IMR-90 (cell line): ENCODE measurements at places on chromosomes 1 and 21. TPM values are rescaled to one million over a fixed set of nuclear protein-coding genes. Genes with fewer than 3 reads are reported as not detected.

GRCh38 chr1:7558921-7559869 is 211.9 kb upstream of the VAMP3 start:
- no peak for DNase-seq

GRCh38 chr1:172117800-172118199 is 276.5 kb downstream of the DNM3 start:
- no peak for DNase-seq

- no peak for DNase-seq
These were observed 91.1 kb downstream of the PTPRU start for GRCh38 chr1:29327223-29327935.

DNA sequence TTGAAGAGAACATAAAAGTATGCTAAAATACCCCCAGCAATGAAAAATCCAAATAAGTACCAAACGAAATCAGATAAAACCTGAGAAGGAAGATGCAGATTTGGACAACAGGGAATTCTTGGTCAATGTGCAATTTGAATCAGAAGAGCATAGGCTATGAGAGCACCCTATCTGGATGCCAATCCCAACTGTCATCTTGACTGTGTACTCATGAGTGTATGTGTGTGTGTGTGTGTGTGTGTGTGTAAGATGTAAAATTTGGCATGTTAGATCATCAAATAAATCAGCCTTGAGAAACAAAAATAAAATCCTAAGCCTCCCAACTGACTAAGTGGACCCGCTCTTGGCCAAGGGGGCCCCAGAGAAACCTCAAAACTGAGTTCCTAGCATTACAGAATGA is 18.0 kb upstream of the SPRR2G start:
- DNase-seq, result no peak

- peak; percentile 43 for DNase-seq
These were observed 12.7 kb downstream of the C1QB start for GRCh38 chr1:22665752-22666151.

- DNase-seq, result peak; percentile 65
These were observed 3.5 kb downstream of the FMO2 start for GRCh38 chr1:171188388-171189266.

GRCh38 chr1:119784191-119784781 is 15.6 kb upstream of the HMGCS2 start:
- no peak for DNase-seq

- peak; percentile 55 for DNase-seq
These were observed 55.5 kb upstream of the TRAPPC10 start for GRCh38 chr21:43956670-43957035.

DNA sequence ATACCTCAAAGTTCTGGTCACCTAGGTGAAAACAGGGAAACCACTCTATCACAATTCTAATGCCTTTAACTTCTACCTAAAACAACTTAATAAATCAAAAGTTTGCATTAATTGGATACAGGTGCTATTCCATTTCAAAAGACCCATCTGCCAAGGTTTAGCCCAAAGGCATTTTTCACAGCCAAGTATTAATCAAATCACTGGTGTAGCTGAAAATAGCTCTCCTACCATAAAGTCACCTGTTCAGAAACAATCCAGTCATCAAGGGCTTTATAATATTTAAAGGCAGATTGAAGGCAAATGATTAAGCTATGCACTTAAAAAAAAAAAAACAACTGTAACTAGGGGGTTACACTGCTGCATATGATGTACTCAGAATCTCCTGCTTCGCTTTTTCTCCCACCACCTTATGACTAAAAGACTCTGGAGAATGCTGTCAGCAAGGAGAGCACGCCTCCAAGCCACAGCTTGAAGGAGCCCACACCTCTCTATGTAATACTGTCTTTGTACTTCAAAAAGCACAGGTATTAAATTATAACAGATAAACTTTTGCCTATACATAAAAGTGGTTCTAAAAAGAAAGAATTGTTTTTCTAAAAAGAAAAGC is 20.5 kb downstream of the KIAA0319L start:
- DNase-seq, result no peak

- DNase-seq, result no peak
These were observed 51.0 kb downstream of the KCNK2 start for GRCh38 chr1:215133532-215133931.

DNA sequence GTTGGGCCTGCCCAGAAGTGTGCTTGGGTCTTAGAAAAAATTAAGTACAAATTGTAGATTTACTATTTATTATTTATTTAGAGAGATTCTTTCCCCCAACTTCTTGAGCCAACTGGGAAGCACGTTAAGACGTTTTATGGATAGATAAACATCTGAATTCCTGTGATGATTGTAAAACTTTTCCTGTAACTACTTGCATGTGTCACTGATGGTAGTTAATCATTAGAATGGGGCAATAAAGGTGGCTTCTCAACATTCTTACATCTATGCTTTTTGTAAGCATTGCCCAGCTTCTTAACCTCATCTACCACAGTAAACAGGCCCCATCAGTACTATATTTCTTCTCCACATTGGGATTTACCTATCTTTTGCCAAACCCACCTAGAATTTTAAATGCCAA is 559.8 kb downstream of the LMO4 start:
- DNase-seq, result no peak

GRCh38 chr21:33872881-33873515 is 42.6 kb downstream of the ATP5PO start:
- no peak for DNase-seq

DNA sequence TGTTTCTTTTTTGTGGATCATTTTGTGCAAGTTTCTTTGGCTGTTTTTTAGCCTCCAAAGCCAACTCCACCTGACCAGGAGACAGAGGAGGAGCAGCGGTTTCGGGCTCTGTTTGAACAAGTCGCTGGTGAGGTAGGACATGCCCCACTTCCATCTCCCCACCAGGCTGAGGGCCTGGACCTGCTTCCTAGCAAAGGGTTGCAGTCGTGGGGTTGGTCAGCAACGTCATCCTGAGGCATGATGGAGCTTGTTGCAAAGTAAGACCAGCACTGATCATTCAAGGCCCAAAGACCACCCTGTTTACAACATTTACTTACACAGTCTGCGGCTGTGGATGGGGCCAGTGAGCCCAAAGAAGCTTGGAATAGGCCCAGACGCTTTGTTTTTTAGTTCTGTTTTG is 40.3 kb downstream of the CAPN9 start:
- DNase-seq, result no peak

- no peak for DNase-seq
These were observed 390.9 kb upstream of the ADGRL2 start for GRCh38 chr1:81409780-81410274.

- DNase-seq, result peak; percentile 73
These were observed 79.8 kb upstream of the HMCN1 start for GRCh38 chr1:185654199-185654951.

DNA sequence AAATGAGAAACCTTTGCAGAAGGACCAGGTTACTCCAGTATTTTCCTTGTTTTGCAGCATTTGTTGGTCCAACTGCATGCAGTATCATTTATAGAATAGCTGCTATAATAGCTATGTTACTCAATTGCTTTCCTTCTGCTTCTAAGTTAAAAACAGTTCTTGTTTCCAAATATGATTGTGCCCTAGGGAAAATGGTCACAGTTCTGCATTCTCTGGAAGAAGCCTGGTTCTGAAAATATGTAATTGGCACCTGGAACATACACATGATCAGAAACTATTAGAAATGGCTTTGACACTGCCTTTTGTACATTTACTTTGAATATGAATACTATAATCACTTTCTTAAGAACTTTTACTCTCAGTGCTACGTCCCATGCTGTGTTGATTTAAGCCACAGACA is 33.6 kb downstream of the HENMT1 start:
- no peak for DNase-seq

DNA sequence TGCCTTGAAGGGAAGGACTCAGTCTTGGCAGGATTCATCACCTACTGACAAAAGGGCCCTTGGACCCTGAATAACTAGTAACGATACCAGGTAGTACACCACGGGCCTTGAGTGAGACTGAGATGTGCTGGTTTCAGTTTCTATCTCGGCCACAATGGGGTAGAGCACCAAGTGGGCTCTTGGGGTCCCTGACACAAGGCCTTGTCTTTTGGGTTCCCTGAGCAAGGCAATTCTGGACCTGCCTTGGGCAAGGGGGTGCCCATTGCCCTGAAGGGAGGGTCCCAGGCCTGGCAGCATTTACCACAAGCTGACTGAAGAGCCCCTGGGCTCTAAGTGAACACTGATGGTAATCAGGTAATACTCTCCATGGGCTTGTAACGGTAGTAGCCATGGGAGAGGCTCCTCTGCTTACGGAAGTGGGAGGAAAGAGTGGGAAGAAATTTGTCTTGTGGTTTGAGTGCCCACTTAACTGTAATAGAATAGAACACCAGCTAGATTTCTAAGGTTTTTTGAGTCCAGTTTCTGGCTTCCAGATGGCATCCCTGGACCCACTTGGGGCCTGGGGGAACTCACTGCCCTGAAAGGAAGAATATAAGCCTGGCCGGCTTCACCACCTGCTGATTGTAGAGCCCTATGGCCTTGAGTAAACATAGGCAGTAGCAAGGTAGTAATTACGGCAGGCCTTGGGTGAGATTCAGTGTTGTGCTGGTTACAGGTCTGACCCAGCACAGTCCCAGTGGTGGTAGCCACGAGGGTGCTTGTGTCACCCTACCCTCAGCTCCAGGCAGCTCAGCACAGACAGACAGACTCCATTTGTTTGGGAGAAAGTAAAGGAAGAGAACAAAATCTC is 58.5 kb downstream of the WDR4 start:
- no peak for DNase-seq

DNA sequence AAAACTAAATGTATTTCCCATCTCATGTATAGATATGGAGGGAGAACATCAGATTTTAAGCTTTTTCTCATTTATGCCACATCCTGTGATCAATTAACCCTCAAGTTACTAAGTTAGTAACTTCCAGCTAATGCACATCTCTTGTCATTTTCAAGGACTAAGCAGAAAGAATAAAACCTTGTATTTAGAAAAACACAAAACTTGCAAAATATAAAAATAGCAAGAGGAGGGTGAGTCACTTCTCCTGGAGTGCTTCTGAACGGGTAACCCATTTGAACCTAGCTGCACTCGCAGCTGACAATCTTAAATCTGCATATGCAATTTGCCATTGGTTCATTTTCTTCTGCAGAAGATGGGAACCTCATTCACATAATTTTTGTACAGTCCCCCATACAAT is 500.5 kb downstream of the SETD4 start:
- peak; percentile 61 for DNase-seq

DNA sequence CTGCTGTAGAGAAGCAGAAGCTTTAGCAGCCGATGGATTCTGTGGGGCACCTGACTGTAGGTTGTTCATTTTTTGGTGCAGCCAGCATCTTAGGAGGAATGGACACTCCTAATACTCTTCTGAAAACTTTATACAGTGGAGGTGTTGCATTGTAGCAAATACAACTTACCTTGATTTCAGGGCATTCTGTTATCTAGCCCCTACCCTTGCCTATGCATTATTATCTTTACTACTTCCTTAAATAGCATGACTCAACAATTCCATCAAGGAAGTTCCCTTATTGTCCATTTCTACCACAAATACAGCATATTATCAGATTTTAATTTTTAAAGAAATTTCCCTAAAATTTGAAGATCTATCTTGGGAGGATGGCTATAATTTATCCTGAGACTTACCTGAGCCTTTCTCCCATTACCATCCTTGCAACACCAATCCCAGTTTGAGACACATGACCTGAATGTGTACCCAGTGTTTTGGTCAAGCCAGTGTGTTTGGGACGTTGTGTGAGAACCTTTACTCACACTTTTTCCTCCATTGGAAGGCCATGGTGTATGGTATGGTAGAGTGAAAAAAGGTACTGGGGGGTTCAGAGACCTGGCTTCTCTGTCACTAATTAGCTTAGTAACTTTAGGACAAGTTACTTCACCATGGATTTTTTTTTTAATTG is 9.2 kb downstream of the POU2F1 start:
- DNase-seq, result no peak

- DNase-seq, result no peak
These were observed 35.3 kb downstream of the TMEM50B start for GRCh38 chr21:33444499-33444898.

DNA sequence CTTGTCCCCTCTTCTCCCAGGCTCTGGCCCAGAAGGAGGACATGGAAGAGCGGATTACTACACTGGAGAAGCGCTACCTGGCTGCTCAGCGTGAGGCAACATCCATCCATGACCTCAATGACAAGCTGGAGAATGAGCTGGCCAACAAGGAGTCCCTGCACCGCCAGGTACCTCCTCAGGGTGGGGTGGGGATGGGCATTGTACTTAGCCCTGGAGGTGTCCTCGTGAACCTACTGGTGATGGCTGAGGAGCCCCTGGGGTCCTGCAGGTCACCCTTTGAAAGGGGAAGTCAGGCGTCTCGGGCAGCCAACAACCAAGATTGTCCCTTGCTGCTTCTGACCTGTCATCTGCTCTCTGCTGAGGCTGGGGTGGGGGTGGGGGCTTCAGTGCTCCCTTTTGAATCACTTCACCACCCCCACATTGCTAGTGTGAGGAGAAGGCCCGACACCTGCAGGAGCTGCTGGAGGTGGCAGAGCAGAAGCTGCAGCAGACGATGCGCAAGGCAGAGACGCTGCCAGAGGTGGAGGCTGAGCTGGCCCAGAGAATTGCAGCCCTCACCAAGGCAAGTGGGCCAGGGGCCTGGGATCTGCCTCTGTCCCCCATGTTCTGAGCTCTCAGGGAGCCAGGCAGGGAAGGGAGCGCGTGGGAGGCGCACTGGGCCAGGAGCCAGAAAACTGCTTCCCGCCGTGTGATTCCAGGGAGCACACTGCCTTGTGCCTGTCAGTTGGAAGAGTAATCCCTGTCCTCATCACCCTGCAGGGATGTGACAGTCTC is 19.7 kb downstream of the PPFIA4 start:
- peak; percentile 35 for DNase-seq

DNA sequence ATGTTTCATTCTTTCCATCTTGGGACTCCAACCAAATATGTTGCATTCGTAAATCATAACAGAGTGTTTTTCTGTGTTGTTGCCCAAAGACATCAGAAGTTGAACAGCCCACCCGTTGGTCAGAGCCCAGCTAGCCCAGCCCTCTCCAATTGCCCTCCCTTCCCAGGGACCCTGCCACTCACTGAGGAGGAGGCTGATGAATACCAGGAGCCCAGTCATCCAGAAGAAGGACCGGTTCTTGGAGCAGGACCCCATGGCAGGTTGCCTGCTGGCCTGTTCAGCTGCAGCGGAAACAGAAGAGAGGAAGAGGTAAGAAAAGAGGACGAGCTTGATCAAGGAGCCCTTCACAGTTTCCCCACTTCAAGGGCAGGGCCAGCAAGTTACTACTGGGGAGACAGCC is 172.2 kb upstream of the ETV3 start:
- DNase-seq, result no peak

- no peak for DNase-seq
These were observed 8.3 kb downstream of the CNR2 start for GRCh38 chr1:23904748-23905357.

GRCh38 chr21:29708401-29708800 is 231.4 kb downstream of the GRIK1 start:
- DNase-seq, result no peak

RNPC3 gene
- total RNA-seq, result 2.5 and 3.8 TPM in 2 replicates

FAM163A gene
- not detected in 2 replicates for total RNA-seq

SYT11 gene
- total RNA-seq, result 37.8 and 43.7 TPM in 2 replicates

ETV3L gene
- total RNA-seq, result not detected in 2 replicates

RHEX gene
- not detected in 2 replicates for total RNA-seq

WNT4 gene
- not detected in 2 replicates for total RNA-seq

OR10J1 gene
- not detected in 2 replicates for total RNA-seq

TMEM51 gene
- total RNA-seq, result 2.7 and 3.6 TPM in 2 replicates

KCNK2 gene
- total RNA-seq, result 86.9 TPM in 2 replicates

EIF2D gene
- 51.7 and 69.4 TPM in 2 replicates for total RNA-seq

SMCP gene
- total RNA-seq, result not detected in 2 replicates

SOAT1 gene
- total RNA-seq, result 19.5 and 28.9 TPM in 2 replicates

ZNF692 gene
- 6.9 and 7.3 TPM in 2 replicates for total RNA-seq

AVPR1B gene
- total RNA-seq, result not detected in 2 replicates

C4BPA gene
- not detected in 2 replicates for total RNA-seq

AGT gene
- total RNA-seq, result under 0.01 and 0.18 TPM in 2 replicates

GUCA2B gene
- not detected in 2 replicates for total RNA-seq

VSIG8 gene
- total RNA-seq, result not detected in 2 replicates

PROK1 gene
- total RNA-seq, result not detected in 2 replicates

RGS1 gene
- not detected in 2 replicates for total RNA-seq

TRIM45 gene
- 1.7 and 2.0 TPM in 2 replicates for total RNA-seq
